ENCODE measurements at places on chromosomes 3 and 15.

DNA sequence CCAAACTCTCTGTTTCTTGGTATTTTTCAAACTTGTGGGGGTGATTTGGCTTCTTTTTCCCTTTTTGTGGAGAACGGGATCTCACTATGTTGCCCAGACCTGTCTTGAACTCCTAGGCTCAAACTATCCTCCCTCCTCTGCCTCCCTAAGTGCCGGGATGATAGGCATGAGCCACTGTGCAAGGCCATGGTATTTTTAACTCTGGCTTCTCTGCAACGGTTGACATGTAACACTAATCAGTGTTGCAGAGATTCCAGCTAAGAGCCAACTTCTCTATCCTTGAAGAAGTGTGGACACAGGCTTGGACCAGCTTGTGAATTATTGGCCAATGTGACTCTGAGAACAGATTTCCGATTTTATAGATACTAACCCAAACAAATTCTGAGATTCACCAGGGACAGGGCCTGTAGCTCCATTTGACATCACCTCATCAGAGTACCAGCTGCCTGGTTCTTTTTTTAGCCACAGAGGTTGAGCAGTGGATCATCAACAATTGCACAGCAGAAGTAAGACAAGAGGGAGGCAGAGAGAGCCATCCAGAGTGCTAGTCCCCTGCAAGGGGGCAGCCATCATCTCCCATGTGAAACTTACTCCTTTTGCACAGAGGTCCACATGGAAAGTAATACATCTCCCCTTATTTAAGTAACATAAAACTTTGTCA lies 98.1 kb upstream of the SYNPR start:
- DNase-seq, result no peak

- DNase-seq, result no peak
Observed at GRCh38 chr3:129978123-129978522, 3.6 kb downstream of the TRH start.

GRCh38 chr3:31053299-31053698 lies 158.8 kb upstream of the GADL1 start:
- no peak for DNase-seq

DNA sequence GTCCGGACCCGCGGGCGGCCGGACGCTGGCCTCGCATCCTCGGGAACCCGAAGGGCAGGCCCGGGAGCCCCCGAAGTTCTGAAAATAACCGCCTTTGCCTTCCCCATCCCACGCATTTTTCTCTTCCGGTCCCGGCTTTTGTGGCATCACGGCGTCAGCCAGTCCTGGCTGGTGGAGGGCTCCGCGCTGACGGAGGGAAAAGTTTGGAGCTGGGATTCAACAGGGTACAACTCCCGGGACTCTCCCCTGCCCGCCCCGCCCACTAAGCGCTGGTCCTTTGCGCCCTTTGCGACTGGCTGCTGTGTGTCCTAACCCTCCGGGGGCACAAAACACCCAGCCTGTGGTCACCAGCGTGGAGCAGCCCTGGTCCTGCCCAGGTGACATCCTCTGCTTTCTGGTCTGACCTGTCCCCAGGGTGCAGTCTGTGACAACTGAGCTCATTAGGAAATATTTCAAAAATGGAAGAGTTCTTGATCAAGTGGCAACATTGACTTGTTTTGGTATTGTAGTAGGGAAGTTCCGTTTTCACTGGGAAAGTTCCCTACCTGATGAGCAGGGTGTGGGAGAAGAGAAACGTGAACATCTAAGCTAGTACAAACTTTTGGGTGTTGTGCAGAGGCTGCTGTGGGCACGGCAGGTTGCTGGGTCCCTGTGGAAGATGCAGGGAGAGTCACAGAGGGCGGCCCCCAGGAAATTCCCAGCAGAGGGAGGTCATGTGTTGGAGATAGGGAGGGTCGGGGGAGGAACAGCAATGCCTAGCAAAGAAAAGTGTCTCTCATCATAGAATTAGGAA lies 775 bp downstream of the ARNT2 start:
- no peak for DNase-seq

DNA sequence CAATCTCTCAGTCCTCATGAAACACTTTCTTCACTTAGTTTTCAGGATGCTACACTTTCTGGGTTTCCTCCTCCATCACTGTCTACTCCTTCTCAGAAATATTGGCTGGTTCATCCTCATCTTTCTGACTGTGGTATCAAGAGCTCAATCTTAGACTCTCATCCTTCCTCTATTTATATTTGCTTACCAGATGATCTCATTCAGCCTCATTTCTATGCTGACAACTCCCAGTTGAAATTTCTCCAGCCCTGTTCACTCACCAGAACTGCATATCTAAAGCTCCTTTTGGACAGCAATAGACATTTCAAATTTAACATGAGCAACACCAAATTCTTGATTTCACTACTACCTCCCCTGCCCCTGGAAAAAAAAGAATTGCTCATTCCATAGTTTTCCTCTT lies 48.0 kb upstream of the FBN1 start:
- no peak for DNase-seq

DNA sequence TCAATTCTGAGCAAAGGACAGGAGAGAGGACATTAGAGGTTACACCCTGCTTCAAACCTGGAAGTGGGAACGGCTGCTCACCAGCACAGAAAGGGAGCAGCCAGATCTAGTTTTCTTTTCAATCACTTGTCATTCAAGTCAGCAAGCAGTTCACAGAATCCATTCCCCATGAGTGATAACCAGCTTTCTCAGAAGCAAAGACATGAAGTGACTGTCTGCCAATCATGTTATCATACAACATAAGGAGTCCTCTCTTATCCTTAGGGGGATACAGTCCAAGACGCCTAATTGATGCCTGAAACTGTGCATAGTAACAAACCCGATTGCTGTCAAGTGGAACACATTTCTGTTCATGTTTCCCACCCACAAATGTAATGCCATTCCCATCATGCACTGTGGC lies 54.7 kb downstream of the FAM98B start:
- DNase-seq, result no peak

GRCh38 chr3:156673732-156674045 lies 701 bp upstream of the TIPARP start:
- no peak for DNase-seq

DNA sequence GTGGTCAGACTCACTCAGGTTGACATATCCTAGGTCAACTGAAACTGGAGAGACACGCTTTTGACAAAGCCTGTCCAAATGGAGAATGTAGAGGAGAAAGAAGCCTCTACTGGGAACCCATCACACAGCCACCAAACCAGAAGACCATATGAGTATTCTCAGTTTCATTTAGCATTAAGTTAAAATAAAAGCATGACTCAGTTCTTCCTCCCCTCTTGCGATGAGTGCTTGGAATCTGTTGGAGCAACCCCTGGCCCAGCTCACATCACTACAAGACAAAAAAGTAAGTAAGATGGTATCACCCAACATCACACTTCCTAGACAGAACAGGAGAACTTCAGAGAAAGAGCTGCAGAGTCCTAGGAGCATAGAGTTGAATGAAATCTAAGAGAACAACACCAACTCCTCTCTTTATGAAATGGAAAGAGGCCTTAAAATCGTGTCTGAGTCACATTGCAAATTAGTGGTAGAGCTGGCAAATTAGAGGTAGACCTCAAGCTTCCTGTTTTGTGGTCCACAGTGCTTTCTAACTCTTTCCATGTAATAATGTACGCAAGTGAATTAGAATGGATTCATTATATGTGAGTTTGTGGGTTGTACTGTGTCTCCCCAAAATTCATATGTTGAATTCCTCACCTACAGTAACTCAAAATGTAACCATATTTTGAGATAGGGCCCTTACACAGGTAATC lies 51.2 kb downstream of the FGF12 start:
- no peak for DNase-seq

DNA sequence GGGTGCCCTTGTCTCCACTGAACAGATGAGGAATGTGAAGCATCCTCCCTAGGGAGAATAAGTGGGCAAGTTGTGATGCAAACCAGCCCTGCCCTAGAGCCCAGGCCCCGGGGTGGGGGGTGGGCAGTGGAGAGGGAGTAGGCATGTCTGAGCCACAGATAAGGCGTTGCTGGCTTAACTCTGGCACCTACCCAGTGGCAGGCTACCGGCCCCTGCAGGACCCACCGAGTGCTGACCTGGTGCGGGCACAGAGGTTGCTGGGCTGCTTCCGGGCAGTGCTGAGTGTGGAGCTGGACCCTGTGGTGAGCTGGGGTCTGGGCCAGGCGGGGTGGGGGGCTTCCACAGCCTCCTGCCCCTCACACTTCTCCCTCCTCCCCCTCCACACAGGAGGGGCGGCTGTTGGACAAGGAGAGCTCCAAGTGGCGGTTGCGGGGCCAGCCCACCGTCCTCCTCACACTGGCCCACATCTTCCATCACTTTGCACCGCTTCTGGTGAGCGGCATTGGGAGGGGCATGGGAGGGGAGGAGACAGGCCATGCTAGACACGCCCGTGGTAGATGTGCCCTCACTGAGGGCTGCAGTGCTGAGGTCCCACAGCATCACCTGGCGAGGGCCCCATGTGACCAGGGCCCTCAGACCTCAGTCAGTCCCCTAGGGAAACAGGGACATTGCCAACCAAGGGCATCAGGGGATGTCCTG lies 10.1 kb downstream of the RNF123 start:
- no peak for DNase-seq

- no peak for DNase-seq
Observed at GRCh38 chr15:62931650-62932049, 110.9 kb upstream of the TPM1 start.

GRCh38 chr3:60759439-60759838 lies 491.8 kb downstream of the FHIT start:
- DNase-seq, result no peak

DNA sequence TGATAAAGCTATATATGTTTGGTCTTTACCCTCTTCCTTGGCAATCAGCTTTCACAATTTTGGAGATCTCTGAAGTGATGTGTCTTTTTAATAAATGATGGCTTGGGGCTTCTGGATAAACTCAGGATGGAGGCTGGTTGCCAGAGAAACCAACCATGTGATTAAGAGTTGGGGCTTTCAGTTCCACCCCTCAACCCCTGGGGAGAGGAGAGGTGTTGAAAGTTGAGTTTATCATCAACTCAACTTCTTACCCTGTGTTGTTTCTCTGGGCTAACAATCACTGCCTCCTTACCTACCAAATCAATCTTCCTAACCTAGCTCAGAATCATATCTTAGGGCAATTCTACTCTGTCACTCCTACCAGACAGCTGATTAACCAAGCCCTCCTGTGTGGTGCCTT lies 735.8 kb downstream of the ZPLD1 start:
- no peak for DNase-seq

DNA sequence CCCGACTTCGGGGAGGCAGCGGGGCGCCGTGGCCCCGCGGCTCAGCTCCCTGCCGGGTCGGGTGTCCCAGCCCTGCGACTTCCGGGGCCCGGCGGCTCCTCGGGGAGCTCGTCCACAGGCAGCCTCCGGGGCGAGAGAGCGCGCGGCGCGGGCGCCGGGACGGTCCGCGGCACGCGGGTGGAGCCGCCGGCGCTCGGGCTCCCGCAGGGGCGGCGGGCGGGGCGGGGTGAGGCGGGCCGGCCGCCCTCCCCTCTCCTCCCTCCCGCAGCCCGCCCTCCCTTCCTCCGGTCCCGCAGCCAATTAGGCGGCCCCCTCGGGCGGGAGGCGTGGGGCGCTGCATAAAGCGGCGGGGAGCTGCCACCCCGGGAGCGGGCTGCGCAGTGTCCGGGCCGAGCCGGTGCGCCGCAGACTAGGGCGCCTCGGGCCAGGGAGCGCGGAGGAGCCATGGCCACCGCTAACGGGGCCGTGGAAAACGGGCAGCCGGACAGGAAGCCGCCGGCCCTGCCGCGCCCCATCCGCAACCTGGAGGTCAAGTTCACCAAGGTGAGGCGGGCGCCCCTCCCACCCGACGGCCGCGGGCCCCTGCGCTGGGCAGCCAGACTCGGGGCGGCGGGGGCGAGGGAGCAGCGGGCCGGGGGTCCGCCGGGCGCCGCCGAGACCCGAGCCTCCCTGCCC lies at the start of gene ALDH1A3:
ALDH1A3 (plus strand) TSS at position 368 of the 675 bp plus-strand sequence; CDS start at position 445, 77 bp downstream.
- no peak for DNase-seq

GRCh38 chr3:184145111-184145524 lies 10.0 kb downstream of the EIF2B5 start:
- no peak for DNase-seq

DNA sequence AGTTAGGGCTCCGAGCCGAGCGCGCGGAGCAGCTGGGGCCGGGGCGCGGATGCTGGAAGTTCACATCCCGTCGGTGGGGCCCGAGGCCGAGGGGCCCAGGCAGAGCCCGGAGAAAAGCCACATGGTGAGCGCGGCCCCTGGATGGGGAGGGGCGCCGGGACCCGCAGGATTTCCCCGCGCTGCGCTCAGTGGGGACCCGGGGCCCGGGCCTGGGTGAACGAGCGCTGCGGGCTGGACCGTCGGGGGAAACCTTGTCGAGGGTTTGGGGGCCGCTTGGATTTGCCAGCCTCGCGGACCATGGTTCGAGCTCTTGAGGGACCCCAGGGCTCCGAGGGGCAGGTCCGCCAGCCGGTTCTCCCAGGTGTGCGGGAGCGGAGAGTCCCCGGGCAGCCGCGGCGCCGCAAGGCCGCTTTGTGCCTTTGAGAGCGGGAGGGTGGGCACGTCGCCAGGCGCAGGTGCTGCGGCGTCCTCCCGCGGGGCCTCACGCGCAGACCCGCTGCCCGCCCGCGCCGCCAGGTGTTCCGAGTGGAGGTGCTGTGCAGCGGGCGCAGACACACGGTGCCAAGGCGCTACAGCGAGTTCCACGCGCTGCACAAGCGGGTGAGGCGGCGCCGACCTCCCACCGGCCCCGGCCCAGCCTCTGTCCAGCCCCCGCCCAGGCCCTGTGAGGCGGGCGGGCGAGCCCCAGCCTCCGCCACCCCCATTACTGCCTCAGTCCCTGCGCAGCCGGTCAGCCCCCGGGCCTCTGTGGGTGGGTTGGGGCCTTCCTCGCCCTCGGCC lies at the start of gene SNX22:
SNX22 (plus strand) TSS at position 5 of the 780 bp plus-strand sequence; CDS start at position 50, 45 bp downstream.
- no peak for DNase-seq

DNA sequence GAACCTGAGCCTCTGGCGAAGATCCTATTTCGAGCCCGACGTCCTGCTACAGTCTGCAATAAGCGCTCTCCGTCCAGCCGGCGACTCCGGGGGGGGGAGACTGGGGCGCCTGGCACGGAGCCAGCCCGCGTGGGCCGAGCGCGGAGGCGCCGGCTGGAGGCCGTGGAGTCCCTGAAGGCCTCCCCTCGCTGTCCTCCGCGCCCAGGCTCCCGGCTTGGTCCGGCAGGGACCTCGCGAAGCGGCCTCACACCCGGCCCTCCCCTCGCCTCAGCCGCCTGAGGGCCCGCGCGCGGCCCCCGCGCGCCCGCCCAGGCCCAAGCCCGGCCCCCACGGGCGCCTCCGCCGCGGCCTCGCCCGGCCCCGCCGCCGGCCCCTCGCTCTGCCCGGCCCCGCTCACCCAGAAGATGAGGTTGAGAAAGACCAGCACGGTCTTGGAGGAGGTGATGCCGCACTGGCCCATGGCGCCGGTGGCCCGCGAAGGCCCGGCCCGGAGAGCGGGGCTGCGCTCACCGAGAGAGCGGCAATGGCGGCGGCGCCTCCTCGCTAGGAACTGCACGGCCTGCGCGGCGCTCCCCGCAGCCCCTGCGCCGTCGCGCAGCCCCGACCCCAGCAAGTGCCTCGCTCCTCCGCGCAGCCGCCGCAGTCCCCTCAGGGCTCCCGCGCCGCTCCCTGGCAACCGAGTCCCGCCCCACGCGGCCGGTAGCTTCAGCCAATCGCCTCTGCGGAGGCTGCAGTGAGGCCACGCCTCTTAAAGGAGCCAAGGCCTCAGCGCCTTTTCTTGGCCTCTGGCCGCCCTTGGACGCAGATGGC lies at the start of gene TSPAN3:
TSPAN3 (minus strand) TSS at position 615 of the 810 bp plus-strand sequence; CDS start at position 460, 155 bp downstream.
- DNase-seq, result peak; percentile 89

GRCh38 chr3:195559723-195560409 lies 16.7 kb upstream of the PPP1R2 start:
- DNase-seq, result no peak
